ENCODE measurements at places on chromosomes 2 and 18.

- no peak for DNase-seq
These were observed 569.3 kb downstream of the TDRD15 start for GRCh38 chr2:21693081-21693480.

DNA sequence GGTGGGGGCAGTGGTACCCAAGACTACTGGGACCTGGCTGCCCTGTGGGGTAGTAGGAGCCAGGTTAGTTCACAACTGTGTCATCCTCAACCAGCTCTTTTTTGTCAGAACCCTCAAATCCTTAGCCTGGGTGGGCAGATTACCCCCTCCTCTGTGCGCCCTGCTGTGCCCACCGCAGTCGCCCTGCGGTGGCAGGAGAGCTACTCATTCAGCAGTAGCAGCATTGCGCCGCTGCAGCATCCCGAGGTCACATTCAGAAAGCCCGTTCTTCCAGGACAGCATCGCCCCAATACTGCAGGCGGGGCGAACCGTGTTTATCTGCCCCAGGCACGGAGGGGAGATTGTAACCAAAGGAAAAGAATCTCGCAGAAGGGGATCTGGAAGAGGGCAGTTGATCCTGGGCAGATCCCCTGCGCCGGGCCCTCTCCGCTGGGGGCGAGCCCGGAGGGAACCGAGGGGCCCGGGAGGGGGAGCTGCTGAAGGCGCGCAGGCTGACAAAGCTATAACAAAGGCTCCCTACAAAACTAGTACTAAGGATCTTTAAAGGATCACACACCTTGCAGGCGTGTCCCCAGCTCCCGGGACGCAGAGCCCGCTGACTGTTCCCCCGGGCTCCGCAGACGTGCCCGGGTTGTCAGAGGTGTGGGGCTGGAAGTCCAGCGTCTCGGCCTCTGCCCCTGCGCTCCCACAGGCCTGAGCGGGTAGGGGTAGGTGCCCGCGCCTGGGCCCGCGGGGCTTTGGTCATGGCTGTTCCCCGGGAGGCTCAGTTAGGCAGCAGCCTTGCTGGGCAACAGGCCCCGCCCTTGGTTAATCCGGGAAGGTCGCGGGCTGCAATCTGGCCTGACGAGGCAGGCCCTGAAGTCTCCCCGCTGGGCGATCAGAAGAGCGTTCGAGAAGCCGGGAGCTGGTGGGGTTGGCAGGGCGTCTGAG, 13.2 kb downstream of the POU3F3 start:
- no peak for DNase-seq

DNA sequence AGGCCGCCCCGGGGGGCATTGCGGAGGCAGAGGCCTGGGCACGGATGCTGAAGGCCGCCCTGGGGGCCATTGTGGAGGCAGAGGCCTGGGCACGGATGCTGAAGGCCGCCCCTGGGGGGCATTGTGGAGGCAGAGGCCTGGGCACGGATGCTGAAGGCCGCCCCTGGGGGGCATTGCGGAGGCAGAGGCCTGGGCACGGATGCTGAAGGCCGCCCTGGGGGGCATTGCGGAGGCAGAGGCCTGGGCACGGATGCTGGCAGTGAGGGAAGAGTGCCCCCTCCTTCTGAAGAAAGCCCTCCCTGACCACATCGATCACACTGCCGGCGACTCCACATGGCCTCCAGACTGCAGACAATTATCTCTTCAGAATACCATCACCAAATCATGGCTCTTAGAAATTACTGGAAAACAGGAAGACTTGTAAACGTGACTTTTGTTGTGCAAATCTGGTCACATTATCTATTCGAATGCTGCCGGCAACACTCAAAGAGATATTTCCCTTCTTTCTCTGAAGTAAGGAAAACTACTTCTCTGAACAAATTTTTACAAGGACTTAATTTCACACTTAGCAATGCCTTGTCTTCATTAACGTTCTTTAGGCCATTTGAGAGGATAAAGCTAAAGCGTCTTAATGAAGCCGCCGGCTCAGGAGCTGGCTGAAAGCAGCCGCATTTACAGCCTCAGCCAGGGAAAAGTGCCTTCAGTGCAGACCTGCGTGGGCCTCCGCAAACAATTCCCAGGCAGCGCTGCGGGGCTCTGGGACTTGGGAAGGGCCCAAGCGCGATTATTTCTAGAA, 18.1 kb upstream of the SNTG2 start:
- DNase-seq = no peak

GRCh38 chr2:107597507-107597906, 229.2 kb upstream of the RGPD4 start:
- no peak for DNase-seq

DNA sequence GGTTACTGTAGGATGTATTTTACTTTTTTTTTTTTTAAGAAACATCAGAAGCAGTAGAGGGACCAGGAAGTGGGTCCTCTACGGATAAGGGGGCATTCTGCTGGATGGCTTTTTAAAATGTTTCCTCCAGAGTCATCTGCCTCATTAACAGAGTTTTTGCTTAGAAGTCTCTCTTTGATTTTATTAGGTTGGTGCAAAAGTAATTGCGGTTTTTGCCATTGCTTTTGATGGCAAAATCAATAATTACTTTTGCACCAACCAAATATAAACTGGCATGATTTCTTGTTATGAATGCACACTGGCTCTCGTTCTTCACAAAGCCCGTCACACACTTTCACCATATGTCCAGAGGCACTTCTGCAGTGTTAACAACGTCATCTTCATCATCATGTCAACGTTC, 68.5 kb upstream of the FAM237A start:
- no peak for DNase-seq

DNA sequence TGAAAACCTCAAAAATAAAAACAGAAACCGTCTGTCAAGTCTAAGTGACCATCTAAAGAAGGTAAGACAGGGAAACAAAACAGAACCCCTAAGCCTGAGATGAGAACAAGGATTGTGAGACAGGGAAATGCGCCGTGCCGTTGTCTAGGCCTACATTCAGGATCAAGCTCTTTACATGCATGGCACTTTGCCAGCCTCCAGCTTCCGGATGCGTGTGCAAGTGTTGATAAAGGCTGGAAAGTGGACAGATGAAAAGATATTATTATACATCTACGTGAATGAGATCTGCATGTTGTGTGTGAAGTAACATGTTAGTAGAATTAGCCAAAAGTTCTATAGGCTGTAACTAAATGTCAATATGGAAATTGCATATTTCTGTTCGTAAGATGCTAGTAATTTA, 28.6 kb upstream of the TMEM87B start:
- DNase-seq = no peak

DNA sequence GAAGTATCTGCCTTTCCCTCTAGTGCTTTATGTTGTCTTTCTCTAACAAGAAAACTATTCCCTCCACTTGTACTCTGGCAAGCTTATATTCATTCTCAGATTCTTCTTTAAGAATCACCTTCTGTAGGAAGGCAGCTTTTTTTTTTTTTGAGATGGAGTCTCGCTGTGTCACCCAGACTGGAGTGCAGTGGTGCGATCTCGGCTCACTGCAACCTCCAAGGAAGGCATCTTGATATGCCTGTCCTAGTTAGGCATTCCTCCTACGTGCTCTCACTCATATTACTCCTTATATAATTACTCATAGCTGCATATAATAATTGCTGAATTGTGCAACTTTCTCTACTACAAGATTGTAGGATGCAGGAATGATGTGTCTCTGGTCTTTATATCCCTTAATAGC, 15.8 kb downstream of the NDUFS1 start:
- DNase-seq = no peak

- peak; percentile 77 for DNase-seq
These were observed 11.0 kb upstream of the RALB start for GRCh38 chr2:120241684-120242083.

DNA sequence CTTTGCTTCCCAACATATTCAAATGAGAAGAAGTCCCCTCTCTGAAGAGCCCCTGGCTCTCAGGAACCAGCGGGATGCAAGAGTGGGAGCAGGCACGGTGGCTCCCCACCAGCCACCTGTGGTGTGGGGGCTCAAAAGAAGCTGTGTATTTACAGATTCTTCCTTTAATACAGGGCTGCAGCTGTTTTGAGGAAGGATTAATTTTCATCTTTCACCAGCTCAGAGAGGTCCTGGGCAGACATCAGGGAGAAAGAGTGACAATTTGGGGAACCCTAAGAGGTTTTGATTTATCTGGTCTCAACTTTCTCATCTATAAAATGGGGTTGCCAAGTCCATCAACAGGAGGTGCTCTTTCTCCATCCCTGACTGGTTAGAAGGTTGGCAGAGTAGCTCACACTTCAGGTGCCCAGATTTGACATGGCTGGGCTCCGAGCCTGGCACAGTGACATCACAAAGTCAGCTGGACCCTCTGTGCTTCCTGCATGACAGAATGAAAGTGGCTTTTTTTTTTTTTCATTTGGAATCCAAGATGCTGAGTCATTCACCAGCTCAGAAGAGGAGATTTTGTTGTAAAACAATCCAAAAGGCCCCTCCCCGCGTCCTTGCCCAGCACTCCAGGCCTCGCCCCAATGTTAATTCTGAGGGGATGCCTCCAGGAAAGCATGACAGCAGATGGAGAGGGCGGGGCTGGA, 15.5 kb upstream of the SIX2 start:
- no peak for DNase-seq

Data from suppressor macrophage (primary cell).